ENCODE measurements at places on chromosomes 3 and 15.

GRCh38 chr3:173258697-173259096 lies 117.7 kb upstream of the SPATA16 start:
- DNase-seq: no peak

GRCh38 chr3:76514836-76515235 lies 525.1 kb upstream of the ROBO2 start:
- no peak for DNase-seq

- no peak for DNase-seq
These were observed 298.4 kb downstream of the KCNH8 start for GRCh38 chr3:19446687-19447086.

DNA sequence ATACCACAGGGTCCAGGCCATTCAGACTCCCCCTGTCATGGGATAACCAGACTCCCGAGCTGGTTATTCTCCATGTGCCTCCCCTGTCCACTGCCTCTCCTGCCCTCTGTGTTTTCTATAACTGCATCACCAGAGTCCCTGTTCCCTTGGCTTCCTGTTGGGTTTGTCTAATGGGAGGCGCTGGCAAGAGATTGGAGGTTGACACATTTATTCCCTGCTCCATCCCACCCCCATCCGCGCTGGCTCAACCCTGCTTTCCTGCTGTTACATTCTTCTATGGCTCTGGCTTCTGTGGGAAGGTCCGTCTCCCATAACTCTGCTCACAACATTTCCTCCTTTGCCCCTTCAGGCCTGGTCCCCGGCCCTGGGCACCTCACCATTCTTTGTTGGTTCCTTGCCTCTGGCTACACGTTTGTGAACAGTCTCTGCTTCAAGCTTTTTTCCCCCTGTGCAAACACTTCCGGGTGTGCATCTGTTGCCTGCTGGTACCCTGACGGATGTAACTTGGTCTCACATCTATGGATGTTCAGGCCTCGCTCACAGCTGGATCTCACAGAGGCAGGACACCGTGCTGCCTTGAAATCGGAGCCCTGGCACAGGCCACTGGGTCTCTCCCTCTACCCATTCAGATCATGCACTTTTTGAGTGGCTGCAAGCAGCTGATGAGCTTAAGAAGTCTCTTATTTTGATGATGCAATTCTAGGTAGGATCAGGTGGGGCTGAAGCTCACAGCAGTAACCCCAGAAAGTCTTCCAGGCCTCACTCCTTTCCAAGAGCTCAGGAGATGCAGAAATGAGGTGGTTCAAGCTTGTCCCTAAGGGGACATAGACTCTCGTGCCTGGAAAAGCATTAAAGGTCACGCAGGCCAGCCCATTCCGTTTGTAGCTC lies 68.6 kb upstream of the ATP13A3 start:
- DNase-seq: no peak

DNA sequence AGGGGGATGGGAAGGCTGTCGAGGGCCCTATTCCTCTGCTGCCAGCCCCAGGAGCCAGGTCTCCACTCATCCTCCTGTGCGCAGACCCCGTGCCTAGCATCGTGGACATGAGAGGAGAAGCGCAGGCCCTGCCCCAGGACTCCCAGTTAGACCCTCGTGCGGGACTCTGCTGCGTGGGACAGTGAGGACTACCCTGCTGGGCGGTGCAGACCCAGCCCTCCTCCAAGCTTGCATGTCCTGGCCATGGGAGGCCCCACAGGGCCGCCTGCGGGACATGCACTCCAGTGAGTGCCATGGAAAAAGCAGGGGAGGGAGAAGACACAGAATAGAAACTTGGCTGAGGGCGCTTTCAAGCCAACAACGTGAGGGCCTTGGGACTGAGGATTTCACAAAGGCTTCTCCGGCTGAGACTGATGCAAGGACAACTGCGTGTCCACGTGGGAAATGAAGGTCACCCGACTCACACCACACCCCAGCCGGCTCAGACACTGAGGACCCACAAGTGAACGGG lies 62.6 kb upstream of the IQSEC1 start:
- DNase-seq: no peak

- DNase-seq: no peak
These were observed 34.0 kb upstream of the ZNF280D start for GRCh38 chr15:56767315-56767714.
